ENCODE measurements at places on chromosomes 7 and 10. TPM values are rescaled to one million over a fixed set of nuclear protein-coding genes. Genes with fewer than 3 reads are reported as not detected.

PRTFDC1 gene
- 17.2 TPM for total RNA-seq

MRPL32 gene
- 69.0 TPM for total RNA-seq

CHRM2 gene
- not detected for total RNA-seq

GNG11 gene
- total RNA-seq: 34.6 TPM

KCNH2 gene
- 0.38 TPM for total RNA-seq

LEP gene
- not detected for total RNA-seq

IGF2BP3 gene
- 30.4 TPM for total RNA-seq

TET1 gene
- total RNA-seq: 0.57 TPM

FAM131B gene
- total RNA-seq: 0.49 TPM

MOGAT3 gene
- total RNA-seq: not detected

FAM25G gene
- total RNA-seq: not detected

PTF1A gene
- total RNA-seq: not detected

TRIM74 gene
- total RNA-seq: 0.31 TPM

AGAP4 gene
- total RNA-seq: 7.7 TPM

All from A549 treated with CORT108297 at 1 μM for 4 hours (cell line).